ENCODE measurements at places on chromosomes 7 and 10.

DNA sequence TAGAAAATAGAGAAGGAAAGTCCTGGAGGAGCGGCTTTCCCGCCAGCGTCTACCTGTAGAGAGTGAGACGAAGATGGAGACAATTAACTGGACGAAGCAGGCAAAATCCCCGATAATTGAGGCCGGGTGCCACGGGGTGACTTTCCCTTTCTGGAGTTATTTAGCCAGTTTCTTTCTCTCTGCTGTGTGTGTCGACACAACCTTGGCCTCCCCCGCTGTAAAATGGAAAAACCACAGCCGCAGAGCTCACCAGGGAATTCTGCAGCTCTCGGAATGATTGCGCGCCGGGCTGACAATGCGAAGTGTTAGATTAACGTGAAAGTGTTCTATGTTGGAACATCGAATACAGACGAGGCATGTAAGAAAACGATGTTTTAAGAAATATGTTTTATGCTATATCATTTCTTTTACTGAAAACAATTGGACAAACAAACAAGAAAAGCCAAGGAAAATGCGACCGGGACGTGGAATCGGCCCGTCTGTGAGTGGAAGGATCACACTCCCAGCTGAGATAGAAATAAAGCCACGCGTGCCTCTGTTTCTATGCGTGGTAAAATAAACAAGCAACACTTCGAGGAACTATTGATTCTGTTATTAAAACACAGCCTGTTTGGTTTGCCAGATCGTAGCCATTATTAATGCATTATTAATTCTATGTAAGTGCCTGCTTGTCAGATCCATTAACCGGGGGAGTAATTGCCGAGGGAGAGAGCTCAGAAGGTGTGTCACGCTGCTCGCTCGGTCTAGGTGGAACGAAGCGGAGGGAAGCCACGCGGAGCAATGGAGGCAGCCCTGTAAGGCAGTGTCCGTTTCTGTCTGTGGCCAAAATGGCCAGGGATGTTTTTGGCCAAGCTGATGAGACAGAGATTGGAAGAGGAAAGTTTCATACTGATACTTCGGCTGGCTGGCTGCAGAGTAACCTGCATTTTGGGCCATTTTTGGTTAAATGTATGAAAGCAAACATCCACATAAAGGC is 129.4 kb downstream of the DNAJB6 start:
- no peak for DNase-seq

DNA sequence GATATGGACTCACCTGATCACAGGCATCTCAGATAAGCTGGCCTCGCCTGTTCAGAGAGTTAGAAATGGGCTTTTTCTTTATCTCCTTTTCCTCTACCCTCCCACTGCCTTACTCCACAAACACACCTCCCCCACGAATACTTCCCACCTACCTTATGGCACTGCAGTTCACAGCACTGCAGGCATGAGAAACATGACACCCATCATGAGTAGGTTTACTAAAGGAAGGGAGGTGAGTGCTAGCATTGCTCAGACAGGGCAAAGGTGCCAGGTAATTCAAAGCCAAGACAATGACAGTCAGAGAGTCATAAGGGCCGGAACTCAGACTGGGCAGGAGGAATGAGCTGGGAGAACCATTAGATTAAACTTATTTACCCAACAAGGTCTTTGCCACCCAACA is 220.6 kb downstream of the FAM107B start:
- no peak for DNase-seq

DNA sequence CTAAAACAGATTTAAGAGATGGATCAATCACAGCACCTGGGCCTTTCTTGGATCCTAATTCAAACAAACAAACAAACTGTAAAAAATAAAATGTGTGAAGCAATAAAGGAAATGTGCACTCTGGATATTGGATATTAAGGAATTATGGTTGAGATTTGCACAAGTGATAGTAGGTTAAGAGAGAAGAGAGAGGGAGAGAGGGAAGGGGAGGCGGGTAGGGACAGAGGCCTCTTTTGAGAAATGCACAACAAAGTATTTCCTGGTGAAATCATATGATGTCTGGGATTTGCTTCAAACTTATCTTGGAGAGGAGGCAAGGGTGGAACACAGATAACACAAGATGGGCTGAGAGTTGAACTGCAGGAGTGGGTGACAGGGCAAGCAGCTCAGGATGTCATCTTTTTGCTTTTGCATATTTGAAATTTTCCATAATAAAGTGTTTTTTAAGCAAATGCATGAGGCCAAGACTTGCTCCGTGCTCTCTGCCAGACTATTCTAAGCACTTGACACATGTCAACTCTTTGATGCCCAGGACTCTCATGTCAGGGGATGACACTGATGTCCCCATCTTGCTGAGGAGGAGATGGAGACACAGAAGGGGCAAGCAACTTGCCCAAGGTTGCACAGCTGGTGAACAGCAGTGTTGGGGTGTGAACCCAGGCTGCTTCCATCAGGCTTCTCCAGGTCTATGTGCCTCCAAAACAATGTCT is 9.1 kb upstream of the AEBP1 start:
- DNase-seq, result no peak

GRCh38 chr7:46909601-46910051 is 672.3 kb downstream of the TNS3 start:
- no peak for DNase-seq

DNA sequence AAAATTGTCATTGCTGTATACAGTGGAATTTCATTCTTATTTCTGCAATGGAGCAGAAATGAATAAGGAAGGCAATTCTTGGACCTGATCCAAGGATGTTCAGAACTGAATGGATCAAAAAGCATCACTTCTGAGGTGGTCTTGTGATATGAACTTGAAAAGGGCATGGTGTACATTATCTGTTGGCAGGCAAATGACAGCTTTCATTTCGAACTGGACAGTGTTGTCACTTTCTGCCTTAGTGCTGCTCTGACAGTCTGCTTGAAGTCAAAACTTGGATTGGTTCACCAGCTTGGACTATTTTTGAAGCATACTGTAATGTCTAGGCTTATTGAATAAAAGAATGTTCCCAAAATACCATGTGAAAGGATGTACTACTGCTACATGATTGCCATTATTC is 52.0 kb downstream of the VCL start:
- DNase-seq, result no peak

DNA sequence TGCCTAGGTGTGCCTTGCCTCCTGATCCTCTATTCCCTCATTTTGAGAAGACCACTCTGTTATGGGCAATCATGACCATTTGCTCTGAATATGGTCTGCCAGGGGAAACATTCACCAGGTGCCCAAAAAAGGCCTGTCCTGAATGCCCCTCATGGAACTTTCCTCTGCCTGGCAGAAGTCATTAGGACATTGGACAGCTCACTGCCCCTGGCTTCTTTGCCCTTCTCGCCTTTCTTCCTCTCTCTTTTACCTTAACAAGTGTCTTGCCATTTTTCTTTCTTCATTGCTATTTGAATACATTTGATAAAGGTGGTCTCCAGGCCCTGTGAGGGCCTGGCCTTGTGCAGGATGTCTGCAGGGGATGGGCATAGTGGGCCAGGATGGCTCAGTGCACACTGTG is 20.3 kb downstream of the MBL2 start:
- DNase-seq, result no peak

DNA sequence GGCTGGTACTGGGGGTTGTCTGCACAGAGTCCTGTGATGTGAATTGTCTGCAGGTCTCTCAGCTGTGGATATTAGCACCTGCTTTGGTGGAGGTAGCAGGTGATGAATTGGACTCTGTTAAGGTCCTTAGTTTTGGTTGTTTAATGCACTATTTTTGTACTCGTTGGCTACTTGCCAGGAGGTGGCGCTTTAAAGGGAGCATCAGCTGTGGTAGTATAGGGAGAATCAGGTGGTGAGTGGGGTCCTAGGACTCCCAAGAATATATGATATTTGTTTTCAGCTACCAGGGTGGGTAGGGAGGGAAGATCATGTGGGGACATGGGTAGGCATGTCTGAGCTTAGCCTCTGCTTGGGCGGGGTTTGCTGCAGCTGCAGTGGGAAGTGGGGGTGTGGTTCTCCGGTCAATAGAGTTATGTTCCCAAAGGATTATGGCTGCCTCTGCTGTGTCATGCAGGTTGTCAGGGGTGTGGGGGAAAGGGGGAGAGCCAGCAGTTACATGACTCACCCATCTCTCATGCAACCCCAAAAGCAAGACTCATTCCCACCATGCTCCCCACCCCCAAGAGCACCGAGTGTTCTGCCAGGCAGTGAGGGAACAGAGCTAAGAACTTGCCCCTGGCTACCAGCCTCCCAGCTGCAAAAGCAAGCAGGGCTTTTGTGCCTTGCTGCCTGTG is 53.7 kb upstream of the ZNF273 start:
- no peak for DNase-seq

- no peak for DNase-seq
Observed at GRCh38 chr7:150793569-150794238, 6.5 kb downstream of the TMEM176B start.

GRCh38 chr7:137080516-137081203 is 212.2 kb downstream of the CHRM2 start:
- no peak for DNase-seq

GRCh38 chr7:127230192-127230925 is 22.4 kb downstream of the GRM8 start:
- DNase-seq, result no peak

DNA sequence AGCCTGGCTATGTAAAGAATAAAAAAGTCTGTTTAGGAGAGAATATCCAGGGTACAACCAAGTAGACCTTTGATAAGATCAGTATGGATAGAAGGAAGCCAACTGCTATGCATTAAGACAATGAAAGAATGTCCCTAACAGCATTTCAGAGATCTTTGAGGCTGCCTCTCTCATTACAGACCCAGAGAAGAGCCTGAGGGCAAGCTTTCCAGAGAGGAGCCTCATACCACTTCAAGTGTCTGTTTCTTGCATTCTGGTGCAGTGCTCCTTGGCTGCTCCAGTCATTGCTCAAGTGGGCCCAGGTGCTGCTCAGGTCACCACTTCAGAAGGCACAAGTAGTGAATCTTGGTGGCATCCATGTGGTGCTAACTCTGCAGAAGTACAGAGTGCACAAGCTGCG is 514.0 kb downstream of the PLXDC2 start:
- DNase-seq, result no peak

DNA sequence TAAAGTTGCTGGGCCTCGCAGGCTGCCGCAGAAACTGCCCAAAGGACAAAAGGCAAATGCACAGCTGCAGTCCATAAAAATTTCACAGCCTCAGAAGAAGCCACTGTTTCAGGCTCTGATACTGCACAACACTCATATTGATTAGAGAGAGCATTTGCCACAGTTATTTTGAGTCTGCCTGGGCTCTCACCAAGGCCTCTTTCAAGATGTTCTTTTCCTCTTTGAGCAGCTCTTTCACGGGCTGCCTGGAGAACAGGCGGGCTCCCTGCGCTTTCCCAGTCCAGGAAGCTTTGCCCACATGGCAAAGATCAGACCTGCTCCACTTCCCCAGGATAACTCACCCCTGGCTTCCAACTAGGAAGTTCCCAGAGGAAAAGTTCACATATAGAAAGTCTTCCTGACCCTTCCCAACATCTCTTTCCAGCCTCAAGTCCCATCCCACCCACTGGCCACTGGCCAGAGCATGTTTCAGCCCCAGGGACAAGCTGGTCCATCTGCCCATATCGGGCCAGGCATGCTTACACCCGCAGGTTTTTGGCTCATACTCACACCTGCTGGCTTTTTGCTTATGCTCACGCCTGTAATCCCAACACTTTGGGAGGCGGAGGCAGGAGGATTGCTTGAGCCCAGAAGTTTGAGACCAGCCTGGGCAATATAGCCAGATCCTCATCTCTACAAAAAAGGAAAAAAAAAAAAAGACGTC is 3.3 kb downstream of the SLIT1 start:
- no peak for DNase-seq

GRCh38 chr10:71179382-71179781 is 33.0 kb upstream of the UNC5B start:
- no peak for DNase-seq

DNA sequence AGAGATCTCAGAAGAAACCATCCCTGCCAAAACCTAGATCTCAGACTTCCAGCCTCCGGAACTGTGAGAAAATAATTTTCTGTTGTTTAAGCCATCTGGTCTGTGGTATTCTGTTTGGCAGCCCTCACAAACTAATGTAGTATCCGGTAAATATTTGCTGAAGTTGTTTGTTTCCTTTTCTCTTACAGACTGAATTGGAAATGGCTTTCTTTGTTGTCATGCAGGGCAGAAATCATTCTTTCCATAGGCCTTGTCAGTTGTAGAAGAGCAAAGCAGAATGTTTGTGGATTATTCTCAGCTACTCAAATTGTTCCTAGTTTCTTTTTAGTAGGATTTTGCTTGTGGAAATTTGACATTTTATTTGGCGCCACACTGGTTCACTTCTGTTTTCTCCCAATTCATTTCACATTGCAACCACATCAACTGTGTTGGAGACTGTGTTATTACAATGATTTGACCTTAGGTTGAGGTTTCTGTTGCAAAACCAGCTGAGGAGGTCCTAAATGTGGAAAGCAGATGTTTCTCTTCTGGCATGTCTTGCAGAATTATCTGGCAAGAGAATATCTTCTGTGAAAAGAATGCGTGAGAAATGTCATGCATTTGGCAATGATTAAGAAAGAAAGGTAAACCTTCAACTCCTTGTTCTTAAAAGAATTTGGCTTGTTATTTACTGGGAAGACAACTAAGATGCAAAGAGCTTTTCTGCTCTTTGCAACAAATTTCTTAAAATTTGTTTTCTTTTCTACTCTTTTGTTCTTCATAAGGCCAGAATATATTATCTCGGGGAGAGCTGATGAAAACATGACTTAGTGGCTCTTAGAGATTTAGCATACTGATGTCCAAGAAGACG is 25.8 kb downstream of the ACTA2 start:
- no peak for DNase-seq

GRCh38 chr10:46220872-46221538 is 65.8 kb upstream of the ANTXRL start:
- DNase-seq, result no peak

GRCh38 chr7:46007990-46008643 is 87.0 kb upstream of the IGFBP3 start:
- no peak for DNase-seq

GRCh38 chr10:85558533-85558932 is 808.1 kb downstream of the GRID1 start:
- DNase-seq, result no peak

GRCh38 chr7:153043440-153043839 is 283.9 kb downstream of the ACTR3B start:
- no peak for DNase-seq

GRCh38 chr10:25965584-25965983 is 31.6 kb downstream of the MYO3A start:
- no peak for DNase-seq

- DNase-seq, result peak; percentile 44
Observed at GRCh38 chr7:105487579-105488571, 34.2 kb downstream of the PUS7 start.

DNA sequence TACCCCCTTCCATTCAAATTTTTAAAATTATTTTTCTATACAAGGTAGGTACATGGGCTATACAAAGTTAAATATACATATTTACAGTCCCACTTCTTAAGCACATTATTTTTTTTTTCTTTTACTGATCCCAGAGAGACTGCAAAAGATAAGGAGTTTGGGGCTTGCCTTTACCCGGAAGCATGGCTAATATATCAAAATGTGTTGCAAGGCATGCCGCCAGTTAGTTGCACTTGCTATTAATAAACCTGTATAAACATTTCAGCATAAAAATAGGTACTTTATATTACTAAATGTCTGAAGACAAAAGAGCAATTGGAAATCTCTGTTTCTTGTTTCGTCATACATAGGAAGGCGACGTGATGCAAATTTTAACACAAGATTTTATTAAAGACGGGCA is 21.5 kb upstream of the PDLIM1 start:
- DNase-seq, result no peak

- no peak for DNase-seq
Observed at GRCh38 chr10:42242135-42242805, 396.1 kb downstream of the ZNF33B start.

All from NCI-H2227 treated with DMSO at 0.1 percent for 48 hours (cell line).